ENCODE measurements at places on chromosomes 7 and 10.

DNA sequence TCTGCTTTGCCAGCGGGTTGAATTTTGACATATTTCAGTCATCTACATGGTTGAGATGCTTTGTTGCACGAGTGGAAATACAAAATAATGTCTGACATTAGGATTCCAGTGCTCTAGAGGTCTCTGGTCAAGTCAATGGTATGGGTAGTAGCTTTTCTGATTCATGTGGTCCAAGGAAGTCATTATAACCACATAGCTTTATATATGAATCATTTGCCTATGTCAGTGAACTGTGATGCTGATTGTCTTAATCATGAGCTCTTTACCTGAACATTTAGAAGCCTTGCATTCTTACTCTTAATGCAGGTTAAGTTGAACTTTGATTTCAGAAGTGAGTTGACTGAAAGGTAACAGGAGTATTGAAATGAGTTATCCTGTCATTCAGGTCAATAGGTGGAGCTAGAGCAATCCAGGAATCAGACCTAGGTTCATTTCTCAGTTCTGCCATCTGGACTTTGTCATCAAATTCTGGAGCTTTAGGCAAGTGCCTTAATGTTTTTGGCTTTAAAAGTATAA is 3.3 kb downstream of the MAPK8 start:
- no peak for DNase-seq

- no peak for DNase-seq
These were observed 149.5 kb upstream of the MINDY3 start for GRCh38 chr10:16009785-16010184.

GRCh38 chr7:154677454-154677853 is 325.5 kb downstream of the PAXIP1 start:
- no peak for DNase-seq

GRCh38 chr10:88091490-88092061 is 228.2 kb downstream of the PTEN start:
- peak; percentile 53 for DNase-seq

DNA sequence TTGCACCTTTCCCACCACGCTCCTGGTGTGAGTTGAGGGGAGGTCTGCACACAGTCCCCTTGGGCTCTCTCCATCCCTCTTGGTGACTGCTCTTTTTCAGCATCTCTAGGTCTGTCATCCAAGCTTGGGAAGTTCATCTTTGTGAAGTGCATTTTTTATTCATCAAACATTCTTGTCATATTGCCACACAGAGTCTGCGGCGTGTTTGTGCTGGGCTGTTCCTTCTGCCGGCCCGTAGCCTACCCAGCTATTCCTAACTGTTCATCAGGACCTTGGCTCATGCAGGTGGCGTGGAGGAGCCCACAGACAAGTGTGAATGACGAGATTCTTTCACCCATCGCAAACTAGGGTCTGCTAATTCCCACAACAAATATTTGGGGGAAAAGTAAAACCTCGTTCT is 164.8 kb downstream of the RTKN2 start:
- no peak for DNase-seq

DNA sequence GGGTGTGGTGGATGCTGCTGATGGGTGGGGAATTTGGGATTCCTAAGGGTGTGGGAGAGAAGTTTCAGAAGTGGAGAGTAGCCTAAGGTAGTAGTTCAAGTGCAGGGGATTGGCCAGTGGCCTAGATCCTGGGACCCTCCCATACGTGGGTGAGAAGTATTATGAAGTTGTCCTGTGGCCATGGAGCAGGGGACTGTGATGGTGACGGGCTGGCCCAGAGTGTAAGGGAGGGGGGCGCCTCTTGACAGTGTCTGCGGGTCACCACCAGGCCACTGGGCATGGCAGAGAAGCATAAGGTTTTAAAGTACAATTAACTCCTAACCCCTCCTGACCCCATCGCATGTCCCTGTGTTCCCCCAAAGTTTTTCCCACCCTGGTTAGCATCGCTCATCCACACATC is 70.2 kb downstream of the RBM33 start:
- DNase-seq = no peak

GRCh38 chr7:94823947-94824346 is 83.4 kb upstream of the PPP1R9A start:
- DNase-seq = no peak

DNA sequence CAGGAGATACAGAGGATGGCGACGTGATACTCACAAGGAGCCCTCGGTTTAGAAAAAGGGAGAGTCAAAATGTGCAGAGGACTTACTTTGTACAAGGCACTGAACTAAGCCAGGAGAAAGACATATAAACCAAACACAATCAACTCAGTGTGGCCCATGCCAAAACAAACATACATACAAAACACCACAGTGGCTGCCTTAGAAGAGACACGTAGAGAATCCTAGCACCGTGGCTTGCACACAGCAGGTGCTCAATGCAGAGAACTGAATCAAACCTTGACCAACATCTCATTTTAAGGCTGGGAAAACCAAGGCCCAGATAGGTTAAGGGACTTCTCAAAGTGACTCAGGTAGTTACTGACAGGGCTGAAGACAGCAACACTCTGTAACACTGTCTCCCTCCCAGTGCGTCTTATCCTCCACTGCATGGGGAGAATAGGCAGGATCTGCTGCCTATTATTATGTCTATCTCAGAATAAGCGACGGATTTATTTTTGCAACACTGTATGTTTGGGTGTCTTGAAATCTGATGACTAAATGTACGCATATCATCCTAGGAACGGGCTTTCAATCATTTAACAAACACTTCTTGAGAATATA is 11.0 kb downstream of the SORBS1 start:
- no peak for DNase-seq

DNA sequence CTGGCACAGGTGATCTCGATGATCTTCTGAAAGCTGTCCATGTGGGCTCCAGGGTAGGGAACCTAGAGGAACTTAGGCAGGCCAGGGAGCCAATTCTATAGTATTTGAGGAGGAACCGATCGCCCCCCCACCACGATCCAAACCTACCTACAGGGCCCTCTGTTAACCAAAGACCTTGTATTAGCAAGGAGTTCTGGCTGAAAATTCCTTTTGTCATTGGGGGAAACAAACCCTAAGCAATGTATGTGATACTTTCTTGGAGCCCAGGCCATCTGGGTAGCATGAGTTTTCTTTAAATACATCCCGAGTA is 62.1 kb downstream of the CHN2 start:
- DNase-seq = no peak

DNA sequence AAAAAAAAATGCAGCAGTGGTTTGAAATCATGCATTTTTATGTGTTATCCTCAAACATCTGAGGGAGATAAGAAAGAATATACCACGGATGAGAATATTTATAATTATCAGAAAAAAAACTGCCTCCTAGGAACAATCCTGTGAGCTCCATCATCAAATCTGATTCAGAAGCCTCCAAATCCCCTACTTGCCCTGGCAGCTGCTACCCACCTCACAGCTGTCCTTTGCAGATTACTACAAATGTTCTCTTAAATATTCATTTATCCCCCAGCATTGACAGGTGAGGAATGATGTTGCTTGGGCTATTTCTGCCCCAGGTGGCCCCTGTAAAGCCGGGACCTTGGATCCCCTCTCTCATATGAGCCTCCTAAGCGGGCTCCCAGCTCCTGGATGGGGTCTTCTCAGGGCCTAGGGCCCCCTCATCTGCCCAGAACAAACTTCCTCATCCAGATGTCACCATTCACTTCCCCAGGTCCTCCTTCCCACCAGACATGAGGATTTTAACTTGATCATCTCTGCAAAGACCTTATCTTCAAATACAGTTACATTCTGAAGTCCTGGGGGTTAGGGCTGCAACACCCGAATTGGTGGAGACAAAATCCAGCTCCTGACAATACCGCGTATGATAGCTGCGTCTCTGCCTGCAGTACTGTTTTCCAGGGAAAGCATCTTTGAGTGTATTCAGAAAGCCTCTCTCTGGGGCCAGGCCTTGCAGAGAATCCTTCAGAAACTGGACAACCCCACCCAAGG is 81.9 kb upstream of the INSIG1 start:
- DNase-seq = no peak

- no peak for DNase-seq
These were observed 70.2 kb downstream of the EVX1 start for GRCh38 chr7:27312820-27313219.

- no peak for DNase-seq
These were observed 2.0 kb downstream of the NOD1 start for GRCh38 chr7:30476459-30477145.

- DNase-seq = no peak
These were observed 43.3 kb upstream of the ADGRA1 start for GRCh38 chr10:133044401-133044811.

DNA sequence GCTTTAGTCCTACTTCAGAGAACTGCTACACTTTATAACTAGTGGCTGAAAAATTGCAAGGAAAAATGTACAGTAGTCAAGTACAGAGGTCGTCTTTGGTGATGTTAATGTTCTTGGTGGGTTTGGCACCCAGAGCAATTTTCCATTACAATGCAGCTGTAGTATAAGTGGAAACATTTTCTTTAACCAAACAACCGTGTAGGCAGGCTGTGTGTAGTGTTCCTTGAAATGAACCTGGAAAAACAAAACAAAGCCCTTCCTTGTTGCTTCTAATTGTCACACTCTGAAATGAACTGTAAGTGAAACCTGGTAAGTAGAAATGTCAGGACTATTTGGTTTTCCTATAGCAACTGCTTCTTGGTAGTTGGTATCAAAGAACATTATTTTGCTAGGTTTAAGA is 256.9 kb downstream of the MDFIC start:
- DNase-seq = no peak

GRCh38 chr10:110459600-110459999 is 38.1 kb upstream of the DUSP5 start:
- DNase-seq = no peak

GRCh38 chr10:116226766-116227165 is 46.2 kb downstream of the GFRA1 start:
- DNase-seq = no peak

DNA sequence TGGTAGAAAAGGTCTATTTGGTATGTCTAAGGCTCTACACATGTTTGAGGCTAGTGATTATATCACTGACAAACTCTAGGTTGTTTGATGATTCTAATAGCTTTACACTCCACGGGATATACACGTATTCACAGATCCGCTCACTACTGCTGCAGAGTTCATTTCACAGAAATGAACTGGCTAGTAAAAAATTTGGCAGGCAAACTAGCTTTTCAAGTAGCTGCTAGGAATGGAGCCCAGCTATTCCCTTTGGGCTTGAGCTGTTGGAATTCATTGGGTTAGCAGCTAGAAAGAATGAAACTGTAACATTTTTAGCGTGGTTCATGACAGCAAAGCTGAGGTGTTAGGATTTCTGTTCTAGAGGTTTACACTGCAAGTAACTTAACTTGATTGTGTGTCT is 37.6 kb downstream of the R3HCC1L start:
- DNase-seq = no peak

DNA sequence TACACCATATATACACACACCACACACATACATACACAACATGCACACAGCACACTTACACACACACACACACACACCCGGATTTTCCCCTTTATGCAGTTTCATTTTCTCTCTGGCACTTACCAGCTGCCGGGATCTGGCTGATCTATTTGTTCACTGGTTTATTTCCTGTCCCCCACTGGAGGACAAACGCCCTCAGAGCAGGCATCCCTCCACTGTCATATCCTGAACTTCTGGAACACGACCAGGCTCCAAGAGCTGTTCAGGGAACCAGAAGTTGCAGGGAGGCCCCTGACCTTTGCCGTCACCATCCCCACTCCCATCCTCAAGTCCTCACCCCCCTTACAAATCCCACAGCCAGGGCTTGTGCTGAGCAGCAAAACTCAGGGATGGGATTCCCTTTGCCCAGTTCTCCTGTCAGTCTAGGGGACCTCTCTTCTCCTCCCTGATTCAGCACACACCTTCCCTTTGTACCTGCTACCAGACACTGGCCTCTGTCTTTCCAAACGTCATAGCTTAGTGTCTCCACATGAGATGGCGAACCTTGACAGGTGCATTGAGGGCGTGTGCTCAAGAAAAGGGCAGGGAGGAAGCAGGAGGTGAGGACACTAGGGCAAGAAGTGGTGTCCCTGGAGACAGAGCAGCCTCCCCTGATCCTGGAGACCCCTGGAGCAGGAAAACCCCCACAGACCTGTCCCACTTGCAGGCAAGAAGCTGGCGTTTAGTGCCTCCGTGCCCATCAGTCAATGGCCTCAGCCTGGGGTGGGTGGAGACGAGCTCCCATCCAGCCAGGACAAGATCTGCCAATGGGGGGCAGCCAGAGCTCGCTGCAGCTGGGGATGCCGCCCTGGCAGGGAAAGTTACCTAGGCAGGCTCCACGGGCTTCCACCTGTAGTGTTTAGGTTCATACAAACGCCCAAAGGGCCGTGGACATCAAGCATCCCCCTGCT is 12.7 kb upstream of the DOCK1 start:
- DNase-seq = no peak

GRCh38 chr7:154489897-154490296 is 437.7 kb downstream of the DPP6 start:
- DNase-seq = no peak

DNA sequence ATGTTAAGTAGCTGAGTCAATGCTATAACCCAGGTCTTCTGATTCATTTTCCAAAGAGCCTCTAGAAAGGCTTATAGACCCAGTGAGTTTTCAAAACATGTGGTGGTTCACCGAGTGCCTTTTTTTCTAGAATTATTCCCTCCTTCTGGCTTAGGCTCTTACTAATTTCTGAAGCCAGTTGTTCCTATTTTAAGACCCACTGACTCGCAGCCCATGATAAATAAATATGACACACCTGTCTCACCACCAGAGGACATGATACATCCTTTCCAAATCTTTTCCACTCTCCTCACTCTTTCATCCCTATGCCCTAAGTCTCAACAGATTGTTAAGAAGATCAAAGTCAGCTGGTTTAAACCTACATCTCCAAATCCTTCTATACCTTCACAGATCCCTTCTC is 126.0 kb upstream of the WNT16 start:
- DNase-seq = no peak

- DNase-seq = no peak
These were observed 35.5 kb downstream of the FKBP6 start for GRCh38 chr7:73363225-73364005.

- no peak for DNase-seq
These were observed 47.4 kb downstream of the TNS3 start for GRCh38 chr7:47534322-47535034.

- no peak for DNase-seq
These were observed 100.8 kb downstream of the EGFR start for GRCh38 chr7:55119571-55119970.

- DNase-seq = no peak
These were observed 642.1 kb upstream of the GALNT17 start for GRCh38 chr7:70489813-70490212.

- no peak for DNase-seq
These were observed 21.7 kb downstream of the HIBADH start for GRCh38 chr7:27640884-27641574.

GRCh38 chr7:73954181-73954580 is 73.8 kb upstream of the ELN start:
- no peak for DNase-seq

DNA sequence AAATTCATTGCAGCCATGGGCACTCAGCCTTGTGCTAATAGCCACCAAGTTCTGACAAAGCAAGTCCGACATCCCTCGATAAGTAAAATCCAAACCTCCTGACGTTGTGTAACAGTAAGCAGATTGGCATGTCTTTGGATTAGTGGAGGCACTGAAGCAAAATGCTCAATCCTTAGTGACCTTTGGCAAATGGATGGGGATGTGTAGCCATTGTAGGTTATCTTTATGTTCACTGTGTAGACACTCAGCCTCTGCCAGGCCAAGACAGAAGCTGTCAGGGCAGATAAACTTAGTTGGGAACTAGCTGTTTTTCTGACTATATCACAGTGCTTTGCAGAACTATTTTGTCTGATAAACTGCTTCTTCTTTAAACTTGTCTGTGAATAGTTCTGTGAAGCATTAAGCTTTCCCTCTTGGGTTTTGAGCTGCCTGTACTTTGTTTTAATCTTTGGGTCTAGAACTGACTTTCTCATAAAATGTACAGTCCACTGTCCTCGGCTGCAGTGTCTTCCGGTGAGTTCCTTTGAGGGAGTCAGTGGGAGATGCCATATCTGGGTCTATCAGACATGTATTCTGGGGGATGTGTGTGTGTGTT is 220.8 kb downstream of the LRMDA start:
- no peak for DNase-seq
